PC-9 (cell line): ENCODE measurements at places on chromosomes 6 and 20. TPM values are rescaled to one million over a fixed set of nuclear protein-coding genes. Genes with fewer than 3 reads are reported as not detected.

BPIFA1 gene
- total RNA-seq: not detected in 2 replicates

PPP1R16B gene
- 0.05 TPM in 1 of 2 replicates, not detected in the other for total RNA-seq

BEND3 gene
- total RNA-seq: 3.4 and 3.8 TPM in 2 replicates

PHACTR3 gene
- total RNA-seq: 0.41 and 0.50 TPM in 2 replicates

PTCHD4 gene
- total RNA-seq: 0.15 TPM in 1 of 2 replicates, not detected in the other

- no peak for DNase-seq
- H3K27ac ChIP-seq: peak overlapping the region; percentile 92
- H3K36me3 ChIP-seq: peaks cover 85% of the 10 kb centered on the region
- H3K27me3 ChIP-seq: no peaks in the 10 kb centered on the region
- H3K4me3 ChIP-seq: peak overlapping the region; percentile 86
These were observed 13.3 kb downstream of the EZR start for GRCh38 chr6:158805698-158806377.

DNA sequence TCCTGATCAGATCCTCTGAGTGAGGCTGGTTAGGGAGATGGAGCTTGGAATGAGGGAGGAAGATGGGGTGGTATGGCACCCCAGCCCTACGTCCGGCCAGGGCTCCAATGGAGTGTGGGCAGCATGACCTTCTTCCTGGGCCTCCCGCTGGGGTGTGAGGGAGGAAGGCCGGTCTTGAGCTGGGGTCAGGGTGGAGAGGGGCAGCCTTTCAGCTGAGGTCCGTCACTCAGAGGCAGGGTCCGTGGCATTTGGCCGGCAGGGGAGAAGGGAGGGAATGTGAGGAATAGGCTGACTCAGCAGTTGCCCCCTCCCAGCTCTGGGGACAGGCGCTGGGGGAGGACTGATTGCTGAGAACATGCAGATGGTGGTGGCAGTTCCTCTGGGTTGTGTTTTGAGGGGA lies 25.5 kb upstream of the VEGFA start:
- peaks cover 24% of the 10 kb centered on the region for H3K4me1 ChIP-seq
- H3K27me3 ChIP-seq: no peaks in the 10 kb centered on the region
- no peak for DNase-seq
- H3K36me3 ChIP-seq: no peaks in the 10 kb centered on the region

DNA sequence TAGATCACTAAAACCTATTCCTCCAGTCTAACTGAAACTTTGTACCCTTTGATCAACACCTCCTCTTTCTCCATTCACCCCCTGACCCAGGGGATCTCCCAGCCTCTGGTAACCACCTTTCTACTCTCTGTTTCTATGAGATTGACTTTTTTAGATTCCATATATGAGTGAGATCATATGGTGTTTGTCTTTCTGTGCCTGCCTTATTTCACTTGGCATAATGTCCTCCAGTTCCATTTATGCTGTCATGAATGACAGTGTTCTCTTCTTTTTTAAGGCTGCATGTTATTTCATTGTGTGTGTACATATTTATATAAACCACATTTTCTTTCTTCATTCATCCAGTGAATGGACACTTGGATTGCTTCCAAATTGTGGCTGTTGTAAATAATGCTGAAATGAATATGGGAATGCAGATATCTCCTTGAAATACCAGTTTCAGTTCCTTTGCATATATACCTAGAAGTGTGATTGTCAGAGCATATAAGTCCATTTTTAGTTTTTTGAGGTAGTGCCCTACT lies 57.7 kb downstream of the DHX35 start:
- H3K27ac ChIP-seq: no peak overlapping the region
- H3K4me3 ChIP-seq: no peak overlapping the region

DNA sequence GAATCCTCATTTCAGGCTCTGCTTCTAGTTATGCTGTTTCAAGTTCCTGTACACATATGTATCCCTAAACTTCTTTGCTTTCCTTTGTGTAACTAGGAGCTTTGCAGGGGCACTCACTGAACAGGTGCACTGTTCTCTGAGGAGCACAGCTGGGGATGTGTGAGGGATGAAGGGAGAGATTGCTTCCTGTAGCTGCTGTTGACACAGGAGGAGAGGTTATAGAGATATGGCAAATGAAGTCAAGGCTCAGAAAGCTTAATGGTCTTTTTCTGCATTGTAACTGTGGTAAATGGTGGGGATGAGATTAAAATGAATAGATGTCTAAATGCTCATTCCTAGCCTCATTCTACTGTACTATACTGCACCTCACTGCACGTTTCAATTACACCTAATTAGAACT lies 454.3 kb downstream of the BTBD3 start:
- no peaks in the 10 kb centered on the region for H3K27me3 ChIP-seq
- no peaks in the 10 kb centered on the region for H3K4me1 ChIP-seq
- H3K4me3 ChIP-seq: no peak overlapping the region
- no peak for DNase-seq
- H3K36me3 ChIP-seq: no peaks in the 10 kb centered on the region
- H3K27ac ChIP-seq: no peak overlapping the region

- H3K27me3 ChIP-seq: no peaks in the 10 kb centered on the region
- peak overlapping the region; percentile 69; the same call in 1 of the 2 replicates for H3K4me3 ChIP-seq
- no peak overlapping the region for H3K27ac ChIP-seq
- H3K4me1 ChIP-seq: 0 out of 2 replicates have a peak, but pooled peaks cover 5% of the 10 kb centered on the region
- DNase-seq: peak; percentile 18
These were observed 2.3 kb downstream of the PXDC1 start for GRCh38 chr6:3749067-3749841.

DNA sequence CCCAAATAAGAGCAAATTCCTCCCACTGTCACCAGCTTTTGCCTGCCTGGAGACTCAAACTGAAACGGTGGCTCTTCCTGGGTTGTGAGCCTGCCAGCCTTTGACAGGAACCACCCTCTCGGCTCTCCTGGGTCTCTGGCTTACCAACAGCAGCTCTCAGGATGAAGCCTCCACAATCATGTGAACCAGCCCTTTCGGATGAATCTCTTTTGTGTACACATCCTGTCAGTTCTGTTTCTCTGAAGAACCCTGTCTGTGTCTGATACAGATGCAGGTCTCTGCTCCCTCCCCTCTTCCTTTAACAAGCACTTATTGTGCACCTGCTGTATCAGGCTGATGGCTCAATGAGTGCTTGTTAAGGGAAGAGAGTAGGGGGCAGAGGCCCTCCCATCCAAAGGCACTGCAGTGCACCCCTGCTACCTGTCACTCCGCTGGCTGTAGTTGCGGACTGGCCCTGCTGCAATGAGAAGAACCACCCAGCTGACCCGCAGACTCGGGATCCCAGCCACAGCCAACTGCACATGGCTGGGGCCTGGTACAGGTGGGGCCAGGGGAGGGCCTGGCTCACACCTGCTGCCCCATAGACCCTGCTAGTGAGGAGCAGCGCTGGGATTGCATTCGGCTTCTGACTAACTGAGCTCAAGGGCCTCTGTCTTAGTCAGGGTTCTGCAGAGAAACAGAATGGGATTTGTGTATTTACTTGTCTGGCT lies 120.1 kb upstream of the PMEPA1 start:
- no peak for DNase-seq
- H3K4me3 ChIP-seq: no peak overlapping the region
- no peak overlapping the region for H3K27ac ChIP-seq
- no peaks in the 10 kb centered on the region for H3K36me3 ChIP-seq
- no peaks in the 10 kb centered on the region for H3K4me1 ChIP-seq
- H3K27me3 ChIP-seq: no peaks in the 10 kb centered on the region

- no peak for DNase-seq
- 0 out of 2 replicates have a peak, but pooled peaks cover 5% of the 10 kb centered on the region for H3K27me3 ChIP-seq
- H3K4me1 ChIP-seq: no peaks in the 10 kb centered on the region
- H3K4me3 ChIP-seq: no peak overlapping the region
- H3K36me3 ChIP-seq: no peaks in the 10 kb centered on the region
These were observed 153.4 kb downstream of the MBOAT1 start for GRCh38 chr6:20058912-20059311.

DNA sequence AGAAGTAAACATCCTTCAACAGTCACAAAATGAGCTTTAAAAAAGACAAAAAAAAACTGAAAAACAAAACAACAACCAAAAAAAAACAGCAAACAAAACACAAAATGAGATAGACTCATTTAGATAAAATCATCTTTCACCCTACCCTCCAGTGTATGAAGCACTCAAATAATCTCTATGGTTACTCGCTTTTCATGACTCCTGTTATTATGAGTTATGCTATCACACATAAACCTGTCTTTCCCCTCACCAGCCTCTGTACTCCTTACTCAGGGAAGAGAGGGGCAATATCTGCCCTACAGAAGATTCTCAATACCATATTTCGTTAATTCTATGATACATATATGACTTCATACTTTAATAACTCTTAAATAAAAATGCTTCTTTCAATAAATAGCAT lies 158.2 kb downstream of the TPBG start:
- H3K27me3 ChIP-seq: no peaks in the 10 kb centered on the region
- no peak overlapping the region for H3K4me3 ChIP-seq
- no peaks in the 10 kb centered on the region for H3K4me1 ChIP-seq
- no peak overlapping the region for H3K27ac ChIP-seq
- H3K36me3 ChIP-seq: no peaks in the 10 kb centered on the region

GRCh38 chr6:85283436-85283835 lies 166.4 kb upstream of the NT5E start:
- no peaks in the 10 kb centered on the region for H3K27me3 ChIP-seq
- DNase-seq: no peak
- no peaks in the 10 kb centered on the region for H3K36me3 ChIP-seq
- no peaks in the 10 kb centered on the region for H3K4me1 ChIP-seq
- no peak overlapping the region for H3K4me3 ChIP-seq

DNA sequence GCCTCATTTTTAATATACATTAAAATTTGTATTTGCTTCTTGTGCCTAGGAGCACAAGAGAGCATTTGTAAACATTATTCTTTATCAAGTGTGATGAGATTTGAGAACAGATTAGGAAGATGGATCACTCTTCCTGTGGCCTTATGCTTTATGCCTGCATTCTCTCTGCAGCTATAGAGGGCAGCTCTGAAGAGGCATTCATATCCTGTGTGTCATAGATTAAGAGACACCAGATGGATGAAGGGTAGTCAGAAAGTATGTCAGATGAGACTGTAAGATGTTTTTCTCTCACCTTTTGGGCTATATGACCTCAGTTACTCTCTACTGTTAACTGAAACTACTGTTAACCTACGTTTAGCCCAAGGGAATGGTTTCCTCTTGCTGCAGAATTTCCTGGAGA lies 61.4 kb downstream of the DNAH8 start:
- H3K27me3 ChIP-seq: no peaks in the 10 kb centered on the region
- DNase-seq: peak; percentile 61
- H3K4me3 ChIP-seq: no peak overlapping the region
- H3K27ac ChIP-seq: no peak overlapping the region
- no peaks in the 10 kb centered on the region for H3K4me1 ChIP-seq

- no peak overlapping the region for H3K4me3 ChIP-seq
- no peaks in the 10 kb centered on the region for H3K27me3 ChIP-seq
- peak overlapping the region; percentile 61 for H3K27ac ChIP-seq
- H3K4me1 ChIP-seq: peaks cover 31% of the 10 kb centered on the region
- no peaks in the 10 kb centered on the region for H3K36me3 ChIP-seq
These were observed 277.5 kb upstream of the MAN1A1 start for GRCh38 chr6:119626884-119627619.

DNA sequence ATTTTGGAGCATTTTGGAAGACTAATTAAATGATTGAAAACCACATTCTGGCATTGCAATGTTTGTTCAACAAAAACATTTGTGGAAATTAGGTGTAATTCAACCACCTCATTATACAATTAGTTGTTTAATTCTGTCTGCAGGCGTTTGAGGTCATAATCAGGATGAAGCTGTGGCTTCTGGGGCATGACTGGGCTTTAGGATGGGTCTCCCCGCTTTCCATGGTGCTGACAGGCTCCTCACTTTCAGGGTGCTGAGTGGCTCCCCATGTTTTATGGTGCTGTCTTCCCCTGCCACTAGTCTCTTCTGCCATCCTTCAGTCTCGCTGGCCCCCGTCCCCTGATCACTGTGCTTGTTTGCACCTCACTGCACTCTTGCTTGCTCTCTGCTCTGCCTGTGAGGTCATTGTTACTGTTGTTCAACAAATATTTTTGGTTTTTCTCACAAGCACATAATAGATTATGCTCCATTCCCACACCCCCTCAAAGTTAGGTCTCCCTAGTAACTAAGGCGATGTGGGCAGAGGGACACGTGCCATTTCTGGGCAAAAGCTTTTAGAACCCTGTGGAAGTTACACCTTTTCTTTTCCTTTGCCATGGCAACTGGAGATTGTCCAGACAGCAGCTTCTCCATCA lies 25.4 kb upstream of the ZNF831 start:
- no peak for DNase-seq
- H3K27ac ChIP-seq: no peak overlapping the region
- H3K4me3 ChIP-seq: no peak overlapping the region
- H3K36me3 ChIP-seq: no peaks in the 10 kb centered on the region

DNA sequence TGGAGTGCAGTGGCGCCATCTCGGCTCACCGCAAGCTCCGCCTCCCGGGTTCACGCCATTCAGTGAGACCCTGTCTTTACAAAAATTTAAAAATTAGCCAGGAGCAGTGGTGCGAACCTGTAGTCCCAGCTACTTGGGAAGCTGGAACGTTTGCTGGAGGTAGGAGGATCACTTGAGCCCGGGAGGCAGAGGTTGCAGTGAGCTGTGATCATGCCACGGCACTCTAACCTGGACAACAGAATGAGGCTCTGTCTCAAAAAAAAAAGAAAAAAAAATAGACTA lies 5.7 kb upstream of the PARD6B start:
- peak overlapping the region; percentile 71 for H3K27ac ChIP-seq
- H3K27me3 ChIP-seq: no peaks in the 10 kb centered on the region
- H3K4me1 ChIP-seq: peaks cover 65% of the 10 kb centered on the region

DNA sequence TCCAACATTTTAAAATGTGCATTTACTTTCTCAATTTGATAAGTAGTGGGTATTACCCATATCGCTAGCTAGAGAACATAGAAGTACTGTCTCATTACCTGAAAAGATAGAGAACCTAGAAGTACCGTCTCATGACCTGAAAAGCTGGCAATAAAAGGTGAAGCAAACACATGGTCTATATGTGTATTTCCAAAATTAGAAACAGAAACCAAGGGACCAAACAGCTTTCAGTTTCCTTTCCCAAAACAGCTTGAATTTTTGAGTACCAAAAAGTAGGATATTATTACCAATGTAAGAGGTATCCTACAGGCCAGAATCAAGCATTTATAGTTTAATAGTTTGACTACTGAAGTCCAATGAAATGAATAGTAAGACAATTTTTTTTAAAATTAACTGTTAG lies 77.2 kb downstream of the KIF13A start:
- H3K4me1 ChIP-seq: peaks cover 37% of the 10 kb centered on the region
- no peaks in the 10 kb centered on the region for H3K36me3 ChIP-seq
- H3K27me3 ChIP-seq: no peaks in the 10 kb centered on the region
- no peak for DNase-seq

DNA sequence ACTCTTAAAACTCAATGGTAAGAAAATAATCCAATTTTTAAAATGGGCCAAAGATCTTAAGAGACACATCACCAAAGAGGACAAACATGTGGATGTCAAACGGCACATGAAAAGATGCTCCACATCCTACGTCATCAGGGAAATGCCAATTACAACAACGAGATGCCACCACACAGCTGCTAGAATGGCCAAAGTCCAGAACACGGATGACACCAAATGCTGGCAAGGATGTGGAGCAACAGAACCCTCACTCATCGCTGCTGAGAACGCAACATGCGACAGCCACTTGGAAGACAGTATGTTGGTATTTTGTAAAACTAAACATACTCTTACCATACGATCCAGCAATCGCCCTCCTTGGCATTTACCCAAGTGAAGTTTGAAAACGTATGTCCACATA lies 132.8 kb upstream of the CDH4 start:
- H3K4me3 ChIP-seq: no peak overlapping the region
- H3K27ac ChIP-seq: no peak overlapping the region
- no peak for DNase-seq
